ENCODE measurements at places on chromosomes 1 and 21. TPM values are rescaled to one million over a fixed set of nuclear protein-coding genes. Genes with fewer than 3 reads are reported as not detected.

DNA sequence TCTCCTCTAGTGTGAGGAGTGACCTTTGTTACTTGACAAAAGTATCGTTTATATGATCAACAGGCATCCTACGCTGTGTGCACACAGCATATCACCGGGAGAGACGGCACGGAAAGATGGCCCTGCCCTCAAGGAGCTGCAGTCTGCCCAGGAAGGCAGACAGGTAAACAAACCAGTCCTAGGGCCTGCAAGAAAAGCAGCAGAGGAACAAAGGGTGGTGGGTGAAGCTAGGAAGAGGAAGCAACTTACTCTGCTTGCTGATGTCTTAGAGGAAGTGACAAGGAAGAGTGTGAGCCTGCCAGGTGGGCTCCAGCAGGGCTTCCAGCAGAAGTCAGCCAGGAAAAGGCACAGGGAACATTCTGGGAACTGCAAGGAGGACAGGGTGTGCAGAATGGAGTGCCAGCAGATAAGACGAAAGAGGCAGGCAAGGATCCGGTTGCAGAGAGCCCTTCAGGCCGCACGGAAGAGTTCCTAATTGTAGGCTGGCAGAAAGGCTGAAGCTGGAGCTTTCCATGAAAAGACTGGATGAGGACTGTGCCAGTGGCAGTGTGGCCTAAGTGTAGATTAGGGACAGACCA, 106.7 kb downstream of the SLC45A1 start:
- peak; percentile 28 for DNase-seq

- DNase-seq = no peak
Measured at GRCh38 chr1:82108843-82109242, 308.1 kb downstream of the ADGRL2 start.

DNA sequence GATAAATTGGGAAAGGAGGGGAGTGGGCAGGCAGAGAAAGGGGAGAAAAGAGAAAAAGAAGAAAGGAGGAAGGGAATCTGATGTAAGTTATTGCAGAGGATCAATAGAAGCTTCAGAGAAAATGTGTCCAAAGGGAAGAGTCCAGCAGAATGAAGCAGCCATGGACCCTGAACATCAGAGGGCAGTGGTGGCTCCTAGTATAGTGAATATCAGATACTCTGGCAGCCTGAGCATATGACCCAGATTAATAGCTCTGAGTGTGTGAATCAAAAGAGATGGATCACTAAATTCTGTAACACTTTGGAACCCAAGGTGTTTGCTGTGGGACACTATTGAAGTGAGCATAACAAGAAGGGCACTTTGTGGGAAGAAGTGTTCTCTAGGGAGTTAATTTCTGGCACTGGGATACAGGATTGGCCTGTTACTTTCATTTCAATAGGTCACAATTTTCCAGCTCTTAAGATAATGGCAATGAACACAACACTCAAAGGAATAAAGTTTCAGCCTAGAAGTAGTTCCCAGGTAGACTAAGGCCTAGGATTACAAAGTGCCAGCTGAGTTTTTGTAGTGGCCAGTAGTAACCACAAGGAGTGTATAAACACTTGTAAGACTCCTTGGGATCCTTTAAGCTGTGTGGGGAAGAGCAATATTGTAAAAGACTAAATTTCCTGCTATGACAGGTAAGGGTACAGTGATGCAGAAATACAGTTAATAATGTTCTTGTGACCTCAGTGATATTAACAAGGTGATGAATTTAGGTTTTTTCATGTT, 164.5 kb upstream of the BEND5 start:
- no peak for DNase-seq

DNA sequence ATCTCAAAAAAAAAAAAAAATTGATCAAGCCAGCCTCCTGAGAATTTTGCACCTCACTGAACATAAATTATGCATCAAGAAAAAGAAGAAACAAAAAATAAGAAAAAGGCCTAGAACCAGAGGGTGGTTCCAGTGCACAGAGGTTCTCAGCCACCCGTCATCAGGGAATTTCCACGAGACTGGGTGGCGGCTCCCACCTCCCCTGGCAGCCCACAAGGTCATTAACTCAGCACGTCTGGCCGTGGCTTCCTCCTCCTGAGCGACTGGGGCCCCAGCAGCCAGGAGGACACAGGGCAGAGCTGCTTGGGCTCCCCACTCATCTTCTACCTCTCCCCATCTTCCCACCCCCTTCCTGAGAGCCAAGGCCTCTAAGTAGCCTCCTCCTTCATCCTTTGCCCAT, 15.7 kb upstream of the TMEM51 start:
- no peak for DNase-seq

DNA sequence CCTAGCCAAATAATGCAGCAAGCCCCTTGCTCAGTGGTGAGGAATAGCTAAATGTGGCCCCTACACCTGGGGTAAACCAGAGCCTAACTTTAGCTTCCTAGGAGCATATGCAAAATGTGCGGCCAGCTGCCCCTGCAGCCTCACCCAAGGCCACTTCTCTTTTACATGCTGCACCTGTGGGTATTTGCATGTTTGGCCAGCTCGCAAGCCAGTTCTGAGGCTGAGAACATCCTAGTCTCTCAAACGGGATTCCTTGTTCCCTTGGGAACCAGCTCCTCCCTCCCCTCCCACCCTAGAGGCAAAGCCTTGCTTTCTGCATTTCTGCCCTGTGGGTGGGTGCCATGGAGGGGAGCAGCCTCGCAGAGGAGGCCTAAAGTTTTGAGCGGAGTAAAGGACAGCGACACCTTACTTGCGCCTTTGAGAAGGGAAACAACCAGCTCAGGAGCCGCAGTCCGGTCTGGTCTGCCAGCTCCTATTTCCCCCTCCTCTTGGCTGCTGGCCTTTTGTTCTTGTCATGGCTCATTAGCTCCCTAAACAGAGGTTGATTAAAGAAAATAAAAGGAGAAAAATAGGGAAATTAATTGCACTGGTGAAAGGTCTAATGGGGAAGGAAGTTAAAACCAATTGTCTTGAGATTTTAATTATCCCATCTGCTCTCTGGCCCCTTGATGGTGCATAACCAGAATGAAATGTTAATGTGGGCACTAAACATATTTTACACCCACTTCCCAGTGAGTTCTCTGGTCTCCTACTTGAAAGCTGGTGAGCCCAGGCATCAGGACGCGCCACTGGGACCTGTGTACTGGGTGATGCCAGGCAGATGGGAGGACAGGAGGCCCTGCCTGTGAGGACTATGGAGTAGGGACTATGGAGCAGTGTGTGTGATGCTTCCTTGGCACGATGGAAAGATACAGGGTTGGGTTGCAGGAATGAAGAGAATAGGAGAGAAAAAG, 68.7 kb downstream of the TEX35 start:
- no peak for DNase-seq

- no peak for DNase-seq
Measured at GRCh38 chr1:200670242-200671118, 773 bp upstream of the DDX59 start.

- DNase-seq = no peak
Measured at GRCh38 chr21:34262469-34262845, 101.3 kb upstream of the KCNE2 start.

GRCh38 chr1:185054365-185055060, 9.2 kb downstream of the RNF2 start:
- no peak for DNase-seq

GRCh38 chr1:119146466-119146865, 6.0 kb upstream of the WARS2 start:
- DNase-seq = no peak

- DNase-seq = no peak
Measured at GRCh38 chr1:100995198-100995988, 30.2 kb downstream of the DPH5 start.

GRCh38 chr21:40788635-40789034, 58.3 kb downstream of the DSCAM start:
- no peak for DNase-seq

- peak; percentile 52 for DNase-seq
Measured at GRCh38 chr1:158121604-158122254, 59.0 kb upstream of the CD1D start.

- DNase-seq = no peak
Measured at GRCh38 chr1:196214866-196215265, 393.4 kb downstream of the KCNT2 start.

DNA sequence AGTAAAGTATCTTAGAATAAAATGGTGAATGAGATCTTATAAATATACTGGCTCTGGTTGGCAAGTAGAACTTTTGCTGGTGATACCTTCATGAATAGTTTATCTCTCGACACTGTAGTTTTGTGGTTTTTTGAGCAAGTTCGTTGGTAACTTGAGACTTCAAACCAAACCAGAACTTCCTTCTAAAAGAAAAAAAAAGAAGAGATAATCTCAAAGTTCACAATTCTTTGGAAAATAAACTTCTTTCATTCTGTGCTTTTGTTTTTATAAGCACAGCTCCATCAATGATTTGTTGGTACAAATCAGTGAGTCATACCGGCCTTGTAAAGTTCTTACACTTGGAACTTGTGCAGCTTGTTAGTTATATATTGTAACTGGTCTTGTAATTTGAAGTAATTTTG, 2.3 kb downstream of the HIPK1 start:
- no peak for DNase-seq

DNA sequence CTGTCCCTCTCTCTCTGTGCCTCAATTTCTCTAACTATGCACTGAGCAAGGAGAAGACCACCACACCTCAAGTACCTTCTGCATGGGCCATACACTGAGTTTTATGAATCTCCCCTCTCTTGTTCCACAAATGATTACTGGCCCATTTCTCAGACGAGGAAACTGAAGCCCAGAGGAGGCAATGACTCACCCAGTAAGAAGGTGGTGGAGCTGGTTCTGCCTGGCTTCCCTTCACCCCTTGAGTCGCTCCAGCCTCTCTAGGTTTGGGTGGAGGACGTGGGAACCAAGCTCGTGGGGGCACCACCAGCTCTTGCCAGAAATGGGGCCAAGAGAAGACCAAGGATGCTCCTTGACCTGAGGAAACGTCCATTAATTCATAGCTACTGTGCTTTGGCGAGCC, 21.3 kb upstream of the RUNX3 start:
- no peak for DNase-seq

GRCh38 chr21:21213297-21213696, 215.1 kb downstream of the NCAM2 start:
- DNase-seq = no peak

DNA sequence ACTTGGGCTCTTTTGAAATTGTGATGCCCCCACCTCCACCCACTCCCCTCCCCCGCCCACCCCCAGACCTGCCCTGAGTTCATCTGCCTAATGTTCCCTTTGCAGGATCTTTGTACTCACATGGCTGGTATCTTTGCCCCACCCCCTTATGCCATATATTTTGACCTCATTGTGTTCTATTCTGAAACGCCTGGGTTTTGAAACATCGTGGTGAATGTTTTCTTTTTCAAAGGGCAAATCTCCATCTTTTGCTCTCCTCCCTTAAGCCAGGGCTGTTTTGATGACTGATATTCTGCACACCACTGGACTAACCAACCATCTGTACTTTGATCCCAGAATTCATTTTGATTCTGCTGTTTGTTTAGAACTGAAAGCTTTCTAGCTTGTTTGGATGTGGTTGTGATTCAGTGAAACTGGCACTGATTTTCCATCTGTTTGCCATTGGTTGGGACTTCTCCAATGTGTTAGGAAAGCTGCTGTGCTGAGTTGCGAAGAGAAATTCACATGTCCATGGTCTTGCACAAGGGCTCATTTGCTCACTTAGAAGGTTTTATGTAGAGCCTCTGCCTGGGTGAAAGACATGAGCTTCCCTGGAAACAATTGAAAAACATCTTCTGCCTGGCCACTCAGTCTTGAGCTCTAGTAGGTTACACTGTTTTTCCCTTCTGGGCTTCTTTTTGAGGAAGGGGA, 16.5 kb downstream of the SMAP2 start:
- DNase-seq = no peak

- no peak for DNase-seq
Measured at GRCh38 chr1:41629141-41629540, 144.7 kb upstream of the EDN2 start.

GRCh38 chr1:102099916-102100315, 103.2 kb upstream of the OLFM3 start:
- no peak for DNase-seq

DNA sequence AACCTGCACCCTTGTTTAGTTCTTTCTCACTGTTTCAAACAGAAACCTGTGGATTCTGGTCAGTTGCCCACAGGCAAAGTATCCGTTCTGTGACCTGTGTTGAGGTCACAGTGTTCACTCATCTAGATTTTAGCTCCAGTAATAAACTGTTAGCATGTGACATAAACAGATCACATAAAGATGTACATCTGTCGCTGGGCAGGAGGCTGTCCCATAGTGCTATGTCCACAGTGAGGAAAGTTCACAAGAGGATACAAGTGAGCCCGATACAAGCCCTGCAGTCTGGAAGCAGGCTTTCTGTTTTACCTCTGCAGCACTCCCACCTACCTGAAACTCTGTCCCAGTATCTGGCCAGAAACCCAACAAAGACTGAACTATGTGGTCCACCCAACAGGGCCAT, 28.4 kb downstream of the LMX1A start:
- no peak for DNase-seq

- DNase-seq = no peak
Measured at GRCh38 chr1:179095377-179095776, 13.5 kb downstream of the TOR3A start.

DNA sequence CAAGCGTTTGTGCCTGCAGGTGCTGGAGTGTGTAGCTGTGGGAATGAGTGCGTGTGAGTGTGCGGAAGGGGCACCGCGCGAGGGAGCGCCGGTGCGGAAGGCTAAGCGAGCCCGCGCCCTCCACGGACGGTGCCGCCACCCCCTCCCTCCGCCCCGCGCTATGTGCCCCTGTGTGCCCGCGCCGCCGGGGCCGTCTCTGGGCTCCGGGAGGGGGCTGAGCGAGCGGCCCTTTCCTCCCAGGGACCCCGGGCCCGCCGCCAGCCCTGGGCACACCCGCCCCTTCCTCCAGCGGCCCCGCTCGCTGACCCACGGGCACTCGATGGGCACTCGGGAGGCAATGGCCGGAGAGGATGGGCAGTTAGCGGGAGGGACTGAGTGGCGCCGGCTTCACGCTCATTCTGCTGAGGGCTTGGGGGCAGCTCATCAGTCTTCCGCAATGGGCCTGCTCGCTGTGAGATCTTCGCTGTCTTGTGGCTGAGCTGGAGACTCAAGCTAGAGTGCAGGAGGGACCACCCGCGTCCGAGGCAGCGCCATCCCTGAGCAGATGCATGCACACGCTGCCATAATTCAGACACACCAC, 8.6 kb upstream of the ADGRB2 start:
- no peak for DNase-seq

DNA sequence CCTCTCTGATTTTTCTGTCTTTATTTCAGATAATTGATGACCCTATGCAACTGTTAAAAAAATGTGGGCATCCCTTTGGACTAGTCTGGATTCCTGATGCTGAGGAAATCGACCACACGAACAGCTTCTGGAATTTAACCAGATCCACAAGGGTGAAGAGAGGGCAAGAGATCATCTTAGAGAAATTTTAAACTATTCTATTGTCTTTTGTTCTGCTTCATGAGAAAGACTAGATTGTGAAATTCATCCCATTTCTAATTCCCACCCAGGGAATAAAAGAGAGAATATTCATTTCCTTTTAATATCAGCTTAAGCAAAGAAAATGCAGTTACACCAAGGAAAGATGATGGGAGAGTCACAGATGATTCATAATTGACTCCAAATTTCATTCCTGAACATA, 71.8 kb downstream of the DUSP10 start:
- peak; percentile 56 for DNase-seq

C1orf185 gene
- total RNA-seq = not detected

AIRE gene
- not detected for total RNA-seq

PRAMEF18 gene
- not detected for total RNA-seq

NFASC gene
- total RNA-seq = 37.6 TPM

CD5L gene
- total RNA-seq = not detected

AHDC1 gene
- 35.3 TPM for total RNA-seq

TSPEAR gene
- total RNA-seq = not detected

GUCA2A gene
- total RNA-seq = not detected

Data from mammary epithelial cell (primary cell).